A549 treated with AZD2906 at 1 μM for 4 hours (cell line): ENCODE measurements at places on chromosomes 5 and 9. TPM values are rescaled to one million over a fixed set of nuclear protein-coding genes. Genes with fewer than 3 reads are reported as not detected.

The ZNF346 gene
- 8.3 to 10.5 TPM (median 9.6 TPM) in 5 replicates for total RNA-seq

The SARDH gene
- 0.02 to 0.34 TPM (median 0.08 TPM) in 5 replicates for total RNA-seq

The AK8 gene
- 0.82 to 1.3 TPM (median 0.93 TPM) in 5 replicates for total RNA-seq

The CLINT1 gene
- total RNA-seq = 65.4 to 78.4 TPM (median 69.9 TPM) in 5 replicates

The FCN1 gene
- not detected in 5 replicates for total RNA-seq
